ENCODE measurements at places on chromosomes 2 and 18.

- no peak for DNase-seq
These were observed 255.6 kb downstream of the OSR1 start for GRCh38 chr2:19102696-19103423.

GRCh38 chr2:214550786-214551185, 139.9 kb downstream of the VWC2L start:
- no peak for DNase-seq

- DNase-seq: no peak
These were observed 92.5 kb upstream of the CRACDL start for GRCh38 chr2:99028558-99028957.

GRCh38 chr2:206535260-206535986, 92.1 kb downstream of the ADAM23 start:
- DNase-seq: no peak

DNA sequence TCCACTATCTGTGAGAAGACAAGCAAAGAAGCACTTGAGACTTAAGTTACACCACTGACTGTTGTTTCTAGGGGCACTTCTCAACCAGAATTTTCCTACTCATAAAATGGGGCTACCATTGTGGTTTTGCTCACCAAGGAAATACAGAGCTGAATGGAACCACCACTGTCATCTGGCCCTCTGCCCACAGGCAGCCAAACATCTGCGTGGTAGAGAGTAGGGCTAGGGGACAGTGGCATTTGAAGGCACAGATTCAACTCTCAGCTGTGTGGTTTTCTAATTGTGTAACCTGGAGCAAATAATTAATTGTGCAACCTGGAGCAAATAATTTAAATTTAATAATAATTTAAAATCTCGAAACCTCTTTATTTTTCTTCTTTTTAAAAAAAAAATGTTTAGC, 79.6 kb downstream of the PDE11A start:
- no peak for DNase-seq

GRCh38 chr2:220065581-220065980, 438.2 kb downstream of the SLC4A3 start:
- DNase-seq: no peak

GRCh38 chr2:14790041-14790640, 157.6 kb downstream of the LRATD1 start:
- no peak for DNase-seq

DNA sequence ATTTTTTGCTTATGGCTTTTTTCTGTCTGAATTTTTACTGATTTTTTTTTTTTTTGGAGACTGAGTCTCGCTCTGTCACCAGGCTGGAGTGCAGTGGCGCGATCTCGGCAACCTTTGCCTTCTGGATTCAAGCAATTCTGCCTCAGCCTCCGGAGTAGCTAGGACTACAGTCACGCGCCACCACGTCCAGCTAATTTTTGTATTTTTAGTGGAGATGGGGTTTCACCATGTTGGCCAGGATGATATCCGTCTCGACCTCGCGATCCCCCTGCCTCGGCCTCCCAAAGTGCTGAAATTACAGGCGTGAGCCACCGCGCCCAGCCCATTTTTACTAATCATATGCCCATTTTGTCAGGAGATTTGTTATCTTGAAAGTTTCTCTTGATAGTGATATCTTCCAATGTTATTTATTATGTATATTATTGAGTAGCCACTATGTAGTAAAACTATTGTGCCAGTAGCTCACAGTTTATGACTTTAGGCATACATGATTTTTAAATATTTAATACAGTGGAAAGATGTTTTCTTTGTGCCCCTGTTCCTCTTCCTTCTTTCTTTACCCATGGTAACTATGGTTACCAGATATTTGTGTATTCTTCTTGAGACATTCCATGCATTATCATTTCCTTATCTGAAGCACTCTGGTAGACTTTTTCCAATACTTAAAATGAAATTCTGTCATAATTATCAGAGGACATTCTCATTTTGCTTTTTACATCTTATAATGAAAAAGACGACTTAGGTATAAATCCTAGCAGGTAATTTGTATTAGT, 2.1 kb downstream of the HAT1 start:
- DNase-seq: no peak

DNA sequence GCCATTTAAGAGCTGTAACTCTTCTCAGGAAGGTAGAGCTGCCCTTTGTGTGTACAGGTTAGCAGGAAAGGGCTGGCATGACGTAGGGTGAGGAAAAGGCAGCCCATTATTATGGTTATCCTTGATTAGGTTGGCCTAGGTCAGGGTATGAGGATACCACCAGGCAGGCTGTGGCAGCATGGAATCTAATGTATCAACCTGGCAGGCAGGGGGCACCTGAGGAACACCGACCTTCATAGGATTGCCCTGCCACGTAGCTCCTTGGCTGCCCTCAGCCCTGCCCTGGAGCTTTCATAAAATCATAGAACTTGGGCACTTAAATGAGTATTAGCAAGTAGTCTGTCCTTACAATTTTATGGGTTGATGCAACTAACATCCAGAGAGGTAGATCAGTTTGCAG, 261.6 kb downstream of the LTBP1 start:
- no peak for DNase-seq

- DNase-seq: peak; percentile 79
These were observed 30.7 kb upstream of the PTMA start for GRCh38 chr2:231677632-231678104.

DNA sequence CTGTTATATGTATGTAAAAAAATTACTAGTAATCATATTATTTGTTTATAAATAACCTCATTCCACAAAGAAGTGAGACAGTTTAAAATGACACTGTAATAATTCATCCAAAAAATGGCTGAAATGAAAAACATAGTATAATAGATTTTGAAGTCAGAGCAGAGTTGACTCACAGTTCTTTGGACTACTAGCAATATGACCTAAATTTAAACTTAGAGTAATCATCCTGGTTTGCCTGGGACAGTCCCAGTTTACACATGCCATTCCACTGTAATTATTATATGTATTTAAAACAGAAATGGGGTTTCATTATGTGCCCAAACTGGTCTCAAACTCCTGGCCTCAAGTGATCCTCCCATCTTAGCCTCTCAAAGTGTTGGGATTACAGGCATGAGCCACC, 48.3 kb downstream of the CCDC88A start:
- no peak for DNase-seq

- DNase-seq: no peak
These were observed 3.4 kb upstream of the ADD2 start for GRCh38 chr2:70771446-70771845.

GRCh38 chr2:197078535-197078934, 152.0 kb upstream of the PGAP1 start:
- DNase-seq: no peak

GRCh38 chr2:1492711-1493430, 79.6 kb downstream of the TPO start:
- DNase-seq: no peak

- DNase-seq: no peak
These were observed 1.3 kb downstream of the HSPD1 start for GRCh38 chr2:197498235-197498936.

DNA sequence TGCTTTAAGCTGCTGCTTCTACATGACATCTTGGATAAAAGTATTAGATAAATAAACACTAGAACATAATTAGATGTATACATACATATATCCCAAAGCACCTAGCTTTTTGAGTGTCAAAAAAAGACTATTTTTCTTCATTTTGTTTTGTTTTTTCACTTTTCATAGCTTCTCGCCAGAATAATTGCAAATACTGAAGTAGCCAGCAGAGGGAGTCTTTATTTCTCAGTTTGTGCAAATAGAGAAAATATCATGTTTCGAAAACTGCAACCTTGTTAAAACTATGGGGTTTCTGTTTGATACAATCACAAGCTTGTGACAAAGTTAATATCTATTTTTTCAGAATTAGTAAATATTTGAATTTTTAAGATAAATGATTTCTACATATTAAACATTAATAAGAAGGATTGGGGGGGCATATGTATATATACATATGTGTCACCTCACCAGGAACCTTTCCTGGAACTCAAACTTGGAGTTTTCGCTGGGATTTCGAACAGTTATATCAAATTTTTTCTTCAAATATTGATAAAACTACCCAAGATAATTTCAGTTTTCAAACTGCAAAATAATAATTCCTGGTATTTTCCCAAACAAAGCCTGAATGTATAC, 61.0 kb downstream of the GRB14 start:
- DNase-seq: no peak

- DNase-seq: no peak
These were observed 8.4 kb downstream of the HOXD3 start for GRCh38 chr2:176165370-176166050.

- DNase-seq: no peak
These were observed 4.4 kb upstream of the CHRNG start for GRCh38 chr2:232534940-232535651.

All from stimulated activated CD8-positive, alpha-beta memory T cell treated with anti-CD3 and anti-CD28 coated beads, Interleukin-7, amount 100 ng/mL, for 1 hour (primary cell).